Testis (tissue), 5 donors: ENCODE measurements at places on chromosomes 5 and 9. TPM values are rescaled to one million over a fixed set of nuclear protein-coding genes. Genes with fewer than 3 reads are reported as not detected.

Gene LECT2
- 0.87 TPM for total RNA-seq

Gene NR5A1
- total RNA-seq, result 43.5 TPM

Gene FOXI1
- total RNA-seq, result 0.19 TPM

Gene CCDC192
- total RNA-seq, result 7.8 TPM

DNA sequence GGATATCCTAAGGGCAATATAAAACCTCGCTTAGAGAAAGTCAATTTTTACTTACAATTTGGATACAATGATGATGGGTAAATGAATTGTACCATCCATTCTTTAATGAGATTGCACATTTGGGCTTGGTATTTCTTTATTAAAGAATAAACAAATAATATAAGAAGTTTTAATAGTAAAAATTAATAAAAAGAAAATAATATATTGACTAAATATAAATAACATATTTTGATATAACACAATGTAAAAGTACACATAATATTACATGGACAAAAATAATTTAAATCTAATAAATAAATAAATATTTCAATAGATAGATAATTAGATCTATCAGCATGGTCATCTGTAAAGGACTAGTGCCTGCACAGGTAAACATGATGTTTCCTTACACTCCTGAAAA lies 944 bp downstream of the IFNA21 start:
- H3K27ac ChIP-seq, result no peak overlapping the region
- H3K4me3 ChIP-seq, result no peak overlapping the region
- H3K4me1 ChIP-seq, result no peaks in the 10 kb centered on the region
- H3K27me3 ChIP-seq, result no peaks in the 10 kb centered on the region

- H3K27me3 ChIP-seq, result no peaks in the 10 kb centered on the region
- DNase-seq, result no peak
- H3K4me3 ChIP-seq, result no peak overlapping the region
- no peaks in the 10 kb centered on the region for H3K36me3 ChIP-seq
Observed at GRCh38 chr5:170411100-170411499, 21.9 kb upstream of the KCNMB1 start.

DNA sequence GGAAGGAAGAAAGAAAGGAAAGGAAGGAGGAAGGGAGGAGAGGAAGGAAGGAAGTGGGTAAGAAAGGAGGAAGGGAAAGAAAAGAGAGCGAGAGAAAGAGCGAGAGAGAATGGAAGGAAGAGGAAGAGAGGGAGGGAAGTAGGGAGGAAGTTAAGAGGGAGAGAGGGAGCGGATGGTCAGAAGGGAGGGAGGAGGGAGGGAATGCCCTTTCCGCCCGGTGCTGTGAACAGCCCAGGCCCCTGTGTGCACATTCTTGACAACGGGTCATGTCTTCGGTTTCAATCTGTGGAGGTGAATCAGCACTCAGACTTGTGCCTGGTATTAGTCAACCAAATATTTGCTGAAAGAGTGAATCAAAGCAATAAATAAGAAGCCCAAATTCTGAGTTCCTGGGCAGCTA lies 39.2 kb downstream of the PRUNE2 start:
- no peaks in the 10 kb centered on the region for H3K4me1 ChIP-seq
- DNase-seq, result no peak
- no peaks in the 10 kb centered on the region for H3K27me3 ChIP-seq
- no peak overlapping the region for H3K27ac ChIP-seq
- no peak overlapping the region for H3K4me3 ChIP-seq
- H3K36me3 ChIP-seq, result no peaks in the 10 kb centered on the region

DNA sequence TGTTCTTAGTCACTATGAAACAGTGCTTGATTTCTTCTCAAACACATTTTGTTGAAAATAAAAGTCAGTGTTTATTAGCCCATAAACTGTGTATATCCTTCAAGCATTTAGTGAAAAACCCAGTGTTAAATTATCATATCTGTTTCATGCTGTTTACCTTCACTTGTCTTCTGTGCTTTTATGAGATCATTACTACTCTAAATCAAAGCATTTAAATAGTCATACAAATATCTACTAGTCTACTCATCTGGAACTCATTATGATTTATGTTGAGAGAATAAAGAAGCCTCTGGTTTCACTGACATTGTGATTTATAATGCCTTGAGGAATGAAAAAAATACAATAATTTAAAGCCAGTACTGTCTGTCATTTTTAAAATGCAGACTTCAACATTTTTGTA lies 366.5 kb downstream of the SLCO4C1 start:
- H3K4me1 ChIP-seq, result no peaks in the 10 kb centered on the region
- no peak overlapping the region for H3K27ac ChIP-seq
- H3K27me3 ChIP-seq, result no peaks in the 10 kb centered on the region
- DNase-seq, result no peak
- H3K4me3 ChIP-seq, result no peak overlapping the region

GRCh38 chr5:52799358-52799982 lies 11.8 kb downstream of the ITGA1 start:
- H3K27ac ChIP-seq, result peak overlapping the region; percentile 93
- H3K4me3 ChIP-seq, result peak overlapping the region; percentile 84
- no peaks in the 10 kb centered on the region for H3K27me3 ChIP-seq
- H3K36me3 ChIP-seq, result no peaks in the 10 kb centered on the region
- peaks cover 19% of the 10 kb centered on the region for H3K4me1 ChIP-seq

DNA sequence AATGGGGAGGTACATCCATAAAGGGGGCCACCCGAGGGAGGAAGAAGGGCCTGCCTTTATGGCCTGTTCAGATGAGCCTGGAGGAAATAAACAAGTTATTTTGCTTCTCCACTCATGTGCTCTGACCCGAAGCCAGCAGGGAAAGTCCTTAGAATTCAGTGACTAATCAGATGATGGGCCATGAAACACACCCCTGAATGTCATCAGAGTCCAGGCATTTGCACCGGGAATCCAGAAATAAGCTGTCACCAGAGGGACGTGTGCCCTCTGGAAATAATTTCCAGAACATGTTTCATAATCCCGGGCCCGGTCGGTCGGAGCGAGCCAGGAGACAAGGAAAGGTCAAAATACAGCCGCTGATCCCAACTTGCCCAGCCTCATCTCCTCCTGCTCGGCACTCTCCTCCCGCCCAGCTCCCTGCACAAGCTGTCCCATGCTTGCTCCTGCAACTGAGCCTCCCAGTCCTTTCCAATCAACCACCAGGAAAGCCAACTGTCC lies 73.6 kb upstream of the ZNF622 start:
- no peaks in the 10 kb centered on the region for H3K27me3 ChIP-seq

- H3K27ac ChIP-seq, result no peak overlapping the region
- H3K36me3 ChIP-seq, result no peaks in the 10 kb centered on the region
- no peak overlapping the region for H3K4me3 ChIP-seq
- DNase-seq, result no peak
Observed at GRCh38 chr5:130282049-130282448, 377.8 kb downstream of the CHSY3 start.

- H3K36me3 ChIP-seq, result no peaks in the 10 kb centered on the region
- H3K27ac ChIP-seq, result peak overlapping the region; percentile 39
- no peaks in the 10 kb centered on the region for H3K27me3 ChIP-seq
Observed at GRCh38 chr5:136080483-136081216, 51.9 kb downstream of the TGFBI start.

GRCh38 chr5:82799361-82800077 lies 277.7 kb downstream of the TMEM167A start:
- H3K36me3 ChIP-seq, result no peaks in the 10 kb centered on the region
- no peaks in the 10 kb centered on the region for H3K27me3 ChIP-seq
- no peaks in the 10 kb centered on the region for H3K4me1 ChIP-seq
- H3K4me3 ChIP-seq, result no peak overlapping the region
